ENCODE measurements at places on chromosomes 16 and 17.

- no peak for DNase-seq
Observed at GRCh38 chr16:4500272-4500671, 24.1 kb downstream of the HMOX2 start.

- no peak for DNase-seq
Observed at GRCh38 chr16:4680673-4681470, 12.5 kb upstream of the NUDT16L1 start.

GRCh38 chr16:83835586-83836566 is 28.1 kb downstream of the HSBP1 start:
- no peak for DNase-seq

DNA sequence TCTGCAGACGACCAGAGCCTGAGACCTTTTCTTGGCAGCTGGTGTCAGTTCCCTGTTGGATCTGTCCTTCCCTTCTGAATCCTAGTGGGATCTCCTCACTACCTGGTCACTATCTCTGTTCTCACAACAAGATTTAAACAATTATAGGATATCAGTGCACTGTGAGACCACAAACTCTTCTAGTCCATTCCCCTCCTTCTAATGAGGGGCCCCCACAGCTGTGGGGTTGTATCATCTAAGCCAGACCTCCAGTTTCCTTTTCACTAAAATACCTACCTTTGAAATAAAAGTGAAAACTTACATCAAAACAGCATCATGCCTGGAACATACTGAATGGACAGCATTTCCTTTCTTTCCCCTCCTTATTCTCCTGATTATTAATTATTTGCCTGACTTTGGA is 233.2 kb downstream of the PRKCA start:
- DNase-seq: no peak

- DNase-seq: no peak
Observed at GRCh38 chr17:78970834-78971755, 8.6 kb downstream of the LGALS3BP start.

DNA sequence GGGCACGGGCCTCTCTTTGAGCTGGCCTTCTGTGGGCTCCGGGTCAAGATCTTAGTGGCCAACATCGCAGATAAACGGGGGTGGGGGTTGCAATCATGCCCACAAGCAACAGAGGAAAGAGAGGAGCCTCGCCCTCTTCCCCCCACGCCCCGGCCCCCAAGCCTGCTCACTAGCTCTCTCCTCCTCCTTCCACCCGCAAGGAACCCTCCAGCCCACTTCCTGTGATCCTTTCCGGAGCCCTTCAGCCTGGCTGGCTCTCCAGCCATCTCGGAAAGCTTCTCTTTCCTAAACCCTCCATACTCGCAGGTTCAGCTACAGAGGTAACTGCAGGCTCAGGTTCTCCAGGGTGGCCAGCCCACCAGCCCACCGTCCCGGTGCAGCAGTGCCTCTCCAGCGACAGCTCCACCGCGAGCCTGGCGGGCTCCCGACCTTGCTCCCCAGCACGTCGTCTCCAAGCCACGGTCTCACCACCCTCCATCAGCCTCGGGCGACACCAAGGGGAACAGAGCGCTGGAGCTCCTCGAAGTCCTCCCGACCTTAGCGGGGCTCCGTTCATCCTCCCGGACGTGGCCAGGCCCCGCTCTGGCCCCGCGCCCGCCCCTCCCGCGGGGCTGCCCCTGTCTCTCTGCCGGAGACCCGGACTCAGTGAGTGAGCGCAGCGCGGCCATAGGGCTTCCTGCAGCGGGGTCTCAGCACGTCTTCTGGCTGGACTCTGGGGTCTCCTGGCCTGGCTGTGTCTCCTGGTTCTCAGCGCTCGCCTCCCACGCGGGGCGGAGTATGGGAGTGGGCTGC is 12.9 kb upstream of the ODF4 start:
- DNase-seq: no peak
